Placental epithelial cell (primary cell): ENCODE measurements at places on chromosomes 16 and 17. TPM values are rescaled to one million over a fixed set of nuclear protein-coding genes. Genes with fewer than 3 reads are reported as not detected.

CLN3 gene
- 4.3 and 13.4 TPM in 2 replicates for total RNA-seq

EVI2A gene
- 0.39 TPM in 1 of 2 replicates, not detected in the other for total RNA-seq

MYO15A gene
- total RNA-seq: 2.0 and 2.1 TPM in 2 replicates

HLF gene
- 0.39 TPM in 1 of 2 replicates, not detected in the other for total RNA-seq

CDK3 gene
- total RNA-seq: 4.7 and 4.8 TPM in 2 replicates

SLC25A39 gene
- 101 and 160 TPM in 2 replicates for total RNA-seq

RANBP10 gene
- total RNA-seq: 4.6 and 6.3 TPM in 2 replicates

CTCF gene
- total RNA-seq: 22.9 and 34.9 TPM in 2 replicates

CPHXL2 gene
- not detected in 2 replicates for total RNA-seq

NDUFB10 gene
- 113 and 135 TPM in 2 replicates for total RNA-seq

ITGB3 gene
- total RNA-seq: 1.2 and 3.7 TPM in 2 replicates

CRHR1 gene
- total RNA-seq: not detected in 2 replicates

FBXL16 gene
- 0.11 TPM in 1 of 2 replicates, not detected in the other for total RNA-seq

OR1F1 gene
- total RNA-seq: not detected in 2 replicates

CNGB1 gene
- under 0.01 TPM in 1 of 2 replicates, not detected in the other for total RNA-seq

TPSD1 gene
- total RNA-seq: not detected in 2 replicates

TAC4 gene
- not detected in 2 replicates for total RNA-seq

KRT33A gene
- total RNA-seq: not detected in 2 replicates

ZNF19 gene
- 2.8 and 4.7 TPM in 2 replicates for total RNA-seq

PRAC1 gene
- total RNA-seq: not detected in 2 replicates

MYH2 gene
- total RNA-seq: not detected in 2 replicates

CFDP1 gene
- total RNA-seq: 26.8 and 40.8 TPM in 2 replicates

MYOCD gene
- total RNA-seq: 3.5 and 5.1 TPM in 2 replicates

TCAP gene
- total RNA-seq: 1.3 and 2.0 TPM in 2 replicates

C17orf50 gene
- not detected in 2 replicates for total RNA-seq

PLCD3 gene
- total RNA-seq: 143 and 169 TPM in 2 replicates

PYY gene
- total RNA-seq: not detected in 2 replicates

PLCG2 gene
- total RNA-seq: 0.54 and 1.2 TPM in 2 replicates

TIMP2 gene
- 64.5 and 73.0 TPM in 2 replicates for total RNA-seq

TP53TG3B gene
- total RNA-seq: not detected in 2 replicates

TBC1D3G gene
- total RNA-seq: not detected in 2 replicates

DNAH2 gene
- total RNA-seq: under 0.01 TPM in 1 of 2 replicates, not detected in the other

MPO gene
- under 0.01 TPM in 1 of 2 replicates, not detected in the other for total RNA-seq

CHD9 gene
- 71.0 and 73.4 TPM in 2 replicates for total RNA-seq

SLC4A1 gene
- not detected in 2 replicates for total RNA-seq

ACSM3 gene
- total RNA-seq: 1.8 and 5.9 TPM in 2 replicates

DNAJC7 gene
- total RNA-seq: 39.7 and 61.2 TPM in 2 replicates

CACNG3 gene
- total RNA-seq: not detected in 2 replicates

NTN1 gene
- 0.65 and 0.79 TPM in 2 replicates for total RNA-seq

NKD1 gene
- total RNA-seq: 0.11 and 0.39 TPM in 2 replicates

TRPV3 gene
- 15.7 and 18.5 TPM in 2 replicates for total RNA-seq

PLEKHM1 gene
- 18.5 and 36.0 TPM in 2 replicates for total RNA-seq

HOXB1 gene
- total RNA-seq: not detected in 2 replicates

ST6GALNAC1 gene
- total RNA-seq: 0.79 and 1.3 TPM in 2 replicates

DPEP3 gene
- total RNA-seq: not detected in 2 replicates

KIF18B gene
- total RNA-seq: 1.7 and 2.4 TPM in 2 replicates

SERPINF2 gene
- total RNA-seq: 0.79 and 0.87 TPM in 2 replicates

CASKIN1 gene
- total RNA-seq: under 0.01 TPM in 1 of 2 replicates, not detected in the other

TBC1D3B gene
- 1.2 and 5.9 TPM in 2 replicates for total RNA-seq

FOXC2 gene
- 0.39 and 2.3 TPM in 2 replicates for total RNA-seq

PSMB3 gene
- 150 and 406 TPM in 2 replicates for total RNA-seq

CCDC78 gene
- total RNA-seq: 2.3 and 5.5 TPM in 2 replicates

EFCAB13 gene
- 3.5 and 11.4 TPM in 2 replicates for total RNA-seq

TPSG1 gene
- not detected in 2 replicates for total RNA-seq
